Activated effector memory CD4-positive, alpha-beta T cell treated with Interleukin-2 at 50 U/mL for 16 hours (primary cell): ENCODE measurements at places on chromosomes 3 and 15.
A peak's percentile ranks its signal among the peaks of the same experiment; 100 is the strongest.

DNA sequence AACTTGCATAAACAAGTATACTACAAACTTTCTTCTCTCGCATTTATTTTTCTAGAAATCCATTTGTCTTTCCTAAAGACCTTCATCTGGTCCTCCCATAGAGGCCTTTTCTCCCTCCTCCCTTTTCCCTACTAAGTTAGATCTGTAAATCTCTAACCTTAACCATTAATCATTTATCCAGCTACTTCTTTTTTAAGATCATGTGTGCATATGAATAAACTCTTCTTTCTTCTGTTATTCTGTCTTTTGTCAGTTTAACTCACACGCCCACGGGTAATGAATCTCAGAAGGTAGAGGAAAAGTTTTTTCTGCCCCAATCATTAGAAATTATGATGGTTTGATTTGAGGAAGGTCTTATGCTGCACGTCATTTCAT, 48.7 kb upstream of the FHIT start:
- no peak for DNase-seq

- DNase-seq: no peak
Observed at GRCh38 chr3:192307631-192308030, 419.7 kb downstream of the FGF12 start.

- no peak for DNase-seq
Observed at GRCh38 chr3:17982211-17982880, 239.9 kb upstream of the TBC1D5 start.

GRCh38 chr3:9266716-9267115, 17.3 kb upstream of the SRGAP3 start:
- DNase-seq: no peak

GRCh38 chr3:42088803-42089530, 2.2 kb upstream of the TRAK1 start:
- no peak for DNase-seq

GRCh38 chr3:181725131-181725731, 13.5 kb downstream of the SOX2 start:
- DNase-seq: no peak

DNA sequence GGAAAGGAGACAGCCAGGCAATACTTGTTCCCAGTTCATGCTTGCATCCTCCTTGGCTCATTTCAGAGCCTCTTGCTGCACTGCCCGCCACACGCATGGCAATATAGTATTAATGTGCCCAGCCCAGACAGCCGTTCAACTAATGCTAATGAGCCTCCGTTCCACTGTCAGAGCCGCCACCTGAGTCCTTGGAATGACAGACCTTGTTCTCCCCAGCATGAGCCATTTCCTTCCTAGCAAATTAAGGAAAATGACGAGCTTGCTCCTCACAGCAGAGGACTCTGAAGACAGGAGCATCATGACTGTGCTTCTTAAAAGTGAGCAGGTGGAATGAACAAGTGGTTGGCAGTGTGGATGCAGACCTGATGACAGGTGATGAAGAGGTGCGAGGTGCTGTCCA, 10.8 kb upstream of the LRRC15 start:
- no peak for DNase-seq

DNA sequence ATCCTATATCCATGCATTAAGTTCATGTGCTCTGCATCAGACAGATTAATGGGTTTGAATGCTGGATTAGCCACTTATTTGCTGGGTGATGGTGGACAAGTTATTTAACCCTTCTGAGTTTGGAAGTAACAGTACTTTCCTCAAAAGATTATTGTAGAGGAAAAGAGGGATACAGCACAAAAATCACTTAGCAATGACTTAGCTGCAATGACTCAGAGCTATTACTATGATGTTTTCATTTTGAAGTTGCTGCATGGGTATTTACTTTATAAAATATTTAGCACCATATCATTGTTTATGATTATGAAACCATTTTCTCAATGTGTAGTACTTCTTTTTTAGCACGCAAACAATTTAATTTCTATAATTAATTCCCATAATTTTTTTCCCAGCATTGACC, 248.4 kb downstream of the MYRIP start:
- DNase-seq: no peak

GRCh38 chr3:122793568-122794416, at the start of gene HSPBAP1:
Gene HSPBAP1, minus strand, starts transcription at chr3:122793831. Its CDS starts 151 bp downstream, at chr3:122793680.
- peak; percentile 86 for DNase-seq

GRCh38 chr3:99366663-99367429, 271.5 kb upstream of the COL8A1 start:
- no peak for DNase-seq

DNA sequence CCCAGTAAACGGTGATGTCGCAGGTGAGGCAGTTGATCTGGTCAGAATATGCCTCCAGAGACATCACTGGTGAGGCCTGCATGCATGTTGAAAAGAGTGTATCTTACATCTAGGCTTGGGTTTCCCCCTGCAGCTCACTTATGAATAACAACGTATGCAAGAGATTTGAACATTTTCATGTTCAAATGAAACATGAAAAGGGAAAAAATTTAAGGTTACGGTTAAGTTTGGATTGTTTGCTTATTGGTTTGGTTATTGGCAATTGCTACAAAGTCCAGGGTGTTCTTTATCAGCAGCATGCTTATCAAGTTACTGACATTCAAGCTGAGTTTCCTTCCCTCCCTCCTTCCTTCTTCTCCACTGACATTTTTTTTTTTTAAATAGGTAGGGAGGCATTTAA, 123.2 kb downstream of the IGF1R start:
- DNase-seq: no peak

- DNase-seq: no peak
Observed at GRCh38 chr3:125582707-125583106, 12.6 kb downstream of the OSBPL11 start.

DNA sequence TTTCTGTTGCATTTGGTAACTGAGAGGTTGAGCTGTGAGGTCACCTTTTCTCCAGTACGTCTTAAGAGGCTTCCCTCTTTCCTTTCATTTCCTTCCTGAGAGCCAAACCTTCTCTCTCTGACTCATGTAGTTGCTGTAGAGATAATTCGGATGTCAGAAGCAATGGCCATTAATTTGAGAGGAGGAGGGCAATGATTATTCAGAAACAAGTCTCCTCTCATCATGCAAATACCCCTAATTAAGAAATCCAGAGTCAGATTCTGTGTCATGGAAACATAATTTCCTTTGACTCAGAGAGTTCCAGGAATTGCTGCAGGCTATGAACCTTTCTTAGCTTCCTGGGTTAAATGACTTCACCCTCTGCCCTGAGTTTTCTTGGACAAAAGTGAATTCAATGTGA, 59.0 kb upstream of the GSK3B start:
- no peak for DNase-seq

DNA sequence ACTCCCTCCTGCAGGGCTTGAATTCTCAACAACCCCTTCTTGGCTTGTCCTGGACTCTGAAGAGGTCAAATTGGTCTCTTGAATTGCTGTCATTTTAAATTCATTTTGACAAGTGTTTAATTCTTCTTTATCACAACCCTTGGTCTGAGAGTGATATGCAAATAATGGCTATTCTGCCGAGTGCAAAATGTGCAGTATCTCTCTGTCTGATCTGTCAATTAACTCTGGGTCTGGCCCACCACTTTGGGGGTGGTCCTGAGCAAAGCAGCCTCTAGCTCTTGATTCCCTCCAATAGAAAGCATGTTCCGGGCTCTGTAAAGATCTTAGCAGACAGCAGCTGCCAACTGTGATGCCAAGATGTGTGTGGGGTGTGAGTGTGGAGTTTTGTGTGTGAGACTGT, 2.2 kb upstream of the IGDCC3 start:
- no peak for DNase-seq

DNA sequence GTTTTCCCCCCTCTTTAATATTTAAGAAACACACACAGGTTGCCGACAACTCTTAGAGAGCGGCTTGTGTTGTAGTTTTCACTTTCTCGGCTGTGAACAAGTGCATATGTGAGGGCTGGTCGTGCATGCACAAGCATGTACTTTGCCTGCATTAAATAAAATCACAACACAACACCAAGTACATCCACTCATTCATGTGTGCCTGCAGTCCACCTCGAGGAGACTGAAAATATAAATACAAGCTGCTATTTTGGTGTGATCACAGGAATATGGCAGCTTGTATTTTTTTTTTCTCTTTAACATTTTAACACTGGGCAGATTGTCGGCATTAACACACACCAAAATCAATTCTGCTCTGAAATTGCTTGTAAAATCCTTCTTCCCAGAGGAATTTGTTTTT, 346.4 kb downstream of the TBC1D5 start:
- DNase-seq: no peak

DNA sequence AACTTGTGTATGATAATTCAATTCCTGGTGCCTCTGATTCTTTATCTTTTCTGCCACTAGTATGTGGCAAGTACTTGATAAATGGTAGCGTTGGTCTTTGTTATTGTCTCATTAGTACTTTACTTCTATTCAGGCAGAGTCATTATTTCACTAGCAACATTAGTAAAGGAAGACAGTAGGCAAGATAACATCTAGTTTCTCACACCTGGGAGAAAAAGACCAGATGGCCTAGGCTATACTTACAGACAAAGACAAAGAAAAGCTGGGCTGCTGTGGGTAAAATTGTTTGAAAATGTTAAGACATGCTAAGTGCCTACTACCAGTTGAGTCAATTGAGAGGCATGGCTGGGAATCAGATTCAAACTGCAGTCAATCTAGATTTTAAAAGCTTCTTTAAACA, 198.7 kb upstream of the CMC1 start:
- DNase-seq: no peak

DNA sequence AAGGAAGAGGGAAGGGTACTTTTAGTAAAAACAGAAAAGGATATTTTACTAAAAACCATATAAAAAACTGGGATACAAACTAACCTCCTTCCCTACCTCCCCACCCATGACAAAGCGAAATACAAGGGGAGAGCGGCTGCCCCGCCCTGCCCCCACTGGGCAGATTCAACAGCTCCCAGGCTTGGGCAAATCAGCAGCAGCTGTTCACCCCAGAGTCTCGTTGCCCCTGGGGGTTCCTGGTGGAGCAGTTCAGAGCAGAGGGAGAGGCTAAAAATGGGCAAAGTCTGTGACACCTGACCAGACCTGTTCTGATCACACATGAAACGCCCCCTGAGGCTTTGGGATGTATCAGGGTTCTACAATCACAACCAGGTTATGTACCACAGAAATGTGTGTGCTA, 2.5 kb upstream of the ETFA start:
- DNase-seq: no peak

DNA sequence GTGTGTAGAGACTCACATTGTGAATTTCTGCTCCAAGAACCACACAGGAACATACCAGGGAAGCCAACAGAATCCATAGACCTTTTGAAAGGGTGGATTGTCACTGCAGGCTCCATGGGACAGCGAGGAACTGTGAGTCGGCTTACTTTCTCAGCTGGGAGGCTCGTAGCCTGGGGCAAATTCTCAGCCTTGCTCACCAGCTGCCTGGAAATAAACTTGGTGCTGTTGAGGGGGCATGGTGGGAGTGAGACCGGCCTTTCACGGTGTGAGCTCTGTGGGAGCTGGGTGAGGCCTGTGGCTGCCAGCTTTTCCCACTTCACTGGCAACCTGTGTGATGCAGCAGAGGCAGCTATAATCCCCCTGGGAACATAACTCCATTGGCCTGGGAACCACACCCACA, 146.6 kb upstream of the P2RY1 start:
- DNase-seq: no peak

DNA sequence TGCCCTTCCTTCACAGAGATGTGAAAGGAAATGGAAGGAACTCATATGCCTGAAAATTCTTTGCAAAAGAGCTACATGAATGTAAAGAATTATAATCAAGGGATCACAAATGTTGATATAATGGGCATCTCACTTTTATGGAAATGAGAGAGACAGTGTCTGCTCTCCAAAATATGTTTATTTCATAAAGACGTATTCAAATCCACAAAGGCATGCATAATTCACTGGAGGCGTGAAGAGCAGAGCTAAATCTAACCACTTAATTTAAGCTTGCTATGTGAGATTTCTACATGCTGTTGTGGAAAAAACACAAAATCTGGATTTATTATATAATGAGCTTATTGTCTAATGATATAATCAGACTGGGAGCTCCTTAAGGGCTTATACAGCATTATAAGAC, 469.1 kb downstream of the RAP2B start:
- DNase-seq: no peak

DNA sequence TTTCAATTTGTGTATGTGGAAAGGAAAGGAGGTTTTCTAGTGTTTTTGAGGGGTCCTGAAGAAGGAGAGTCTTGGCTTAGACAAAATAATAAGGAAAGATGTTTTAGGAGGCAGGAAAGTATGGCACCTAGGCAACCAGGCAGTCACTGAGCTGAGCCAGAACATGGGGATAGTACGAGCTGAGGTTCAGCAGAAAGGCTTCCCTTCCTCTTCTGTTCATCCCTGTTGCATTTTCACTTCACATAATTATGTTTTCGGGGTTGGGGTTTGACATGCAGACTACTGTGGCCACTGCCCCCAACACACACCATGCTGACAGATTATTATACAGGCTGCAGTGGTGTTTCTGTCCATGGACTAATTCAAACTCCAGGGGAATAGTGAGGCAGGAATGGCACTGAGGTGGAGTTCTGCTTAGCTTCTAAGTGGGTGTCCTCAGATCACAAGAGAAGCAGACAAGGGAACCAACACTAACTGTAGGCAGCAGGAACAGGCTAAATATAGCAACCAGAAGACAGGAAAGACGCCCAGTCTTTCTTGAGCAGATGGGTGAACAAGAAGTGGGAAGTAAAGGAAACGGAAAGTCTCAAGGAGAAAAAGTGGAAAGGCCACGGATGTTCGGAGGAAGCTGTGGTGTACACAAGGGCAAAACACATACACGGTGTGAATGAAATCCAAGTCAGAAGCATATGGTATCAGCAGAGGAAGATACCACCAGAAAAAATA, 305.8 kb downstream of the PLCL2 start:
- DNase-seq: no peak

- no peak for DNase-seq
Observed at GRCh38 chr15:23835953-23836352, 148.8 kb upstream of the NDN start.

DNA sequence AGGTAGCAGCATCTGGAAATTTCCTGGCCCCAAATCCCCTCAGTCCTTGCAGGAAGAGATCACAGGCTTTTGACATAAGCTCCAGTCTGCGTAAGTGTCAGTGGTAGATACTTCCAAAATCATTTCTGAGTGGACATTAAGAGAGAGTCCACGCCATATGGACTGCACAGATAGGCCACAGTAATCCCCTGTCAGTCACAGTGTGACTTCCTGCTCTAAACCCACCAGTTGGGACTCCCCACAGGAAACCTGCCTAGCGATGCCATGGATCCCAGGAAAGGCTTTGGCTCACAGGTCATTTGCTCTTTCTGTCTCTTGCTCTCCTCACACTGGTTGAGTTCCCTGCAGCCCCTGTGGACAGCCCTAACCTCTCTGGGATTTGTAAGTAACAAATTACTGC, 28.8 kb upstream of the MKRN3 start:
- DNase-seq: no peak

- no peak for DNase-seq
Observed at GRCh38 chr15:99087405-99087943, 17.4 kb upstream of the SYNM start.
